ENCODE measurements at places on chromosomes 3 and 15. TPM values are rescaled to one million over a fixed set of nuclear protein-coding genes. Genes with fewer than 3 reads are reported as not detected.
A peak's percentile ranks its signal among the peaks of the same experiment; 100 is the strongest.

GRCh38 chr3:156610154-156610553, 55.2 kb upstream of the SSR3 start:
- DNase-seq, result no peak

DNA sequence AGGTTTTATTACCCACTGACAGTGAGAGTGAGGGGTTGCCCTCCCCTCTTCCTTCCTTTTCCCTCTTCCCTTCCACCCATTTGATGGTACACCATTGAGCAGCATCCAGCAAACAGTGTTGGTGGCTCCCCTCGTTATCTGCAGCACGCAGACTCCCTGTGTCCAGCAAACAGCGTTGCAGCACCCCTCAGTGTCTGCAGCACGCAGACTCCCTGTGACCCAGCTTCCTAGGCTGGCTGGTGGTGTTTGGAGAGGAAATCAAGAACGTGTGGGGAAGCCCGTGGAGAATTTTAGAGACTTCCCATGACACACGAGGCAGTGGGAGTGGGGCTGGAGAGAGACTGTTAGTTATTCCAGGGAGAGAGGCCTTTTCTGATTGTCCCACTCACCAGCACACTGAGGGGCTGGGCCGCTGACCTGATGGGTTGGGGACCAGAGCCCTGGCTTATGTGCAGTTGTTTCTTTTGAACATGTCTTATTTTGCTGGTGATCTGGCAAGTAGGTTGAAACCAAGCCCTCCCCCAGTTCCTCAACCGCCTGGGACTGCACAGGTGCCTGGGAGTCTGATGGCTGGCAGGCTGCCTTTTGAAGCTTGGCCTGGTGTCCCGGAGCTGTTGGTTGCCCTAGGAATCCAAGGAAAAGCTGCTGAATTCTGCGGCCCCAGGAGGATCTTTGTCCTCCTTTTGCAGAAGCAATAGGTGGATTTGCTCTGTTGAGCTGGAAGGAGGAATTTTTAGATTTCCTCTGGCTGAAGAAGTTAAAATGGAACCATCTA, 19.0 kb downstream of the APBA2 start:
- no peak for DNase-seq

GRCh38 chr3:55060896-55061719, 133.2 kb upstream of the LRTM1 start:
- no peak for DNase-seq

DNA sequence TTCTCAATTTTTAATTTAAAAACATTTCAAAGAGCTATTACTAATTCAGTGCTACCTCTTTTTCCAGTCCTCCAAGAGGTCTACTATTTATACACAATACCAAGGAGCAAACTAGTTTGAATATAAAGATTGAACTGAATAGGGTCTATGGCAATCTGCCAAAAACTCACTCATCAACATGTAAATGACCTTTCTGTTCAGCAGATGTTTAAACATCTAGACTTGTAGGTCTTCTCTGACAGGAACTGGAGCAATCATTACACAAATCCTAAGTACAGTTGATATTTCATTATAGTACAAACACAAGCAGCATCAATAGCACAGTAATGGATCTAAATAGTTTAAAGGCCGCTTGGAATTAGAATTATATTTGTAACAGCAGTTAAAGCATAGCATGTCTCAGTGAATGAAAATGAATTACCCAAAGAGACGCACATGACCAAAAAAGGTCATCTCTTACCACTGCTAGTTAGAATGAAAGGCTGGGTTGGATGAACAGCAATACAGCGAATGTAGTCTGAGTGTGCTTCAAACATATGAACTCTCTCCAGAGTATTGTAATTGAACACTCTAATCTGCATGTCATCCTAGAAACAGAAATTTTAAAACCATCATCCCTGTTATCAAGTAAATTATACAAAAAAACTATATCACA, 10.7 kb downstream of the COPB2 start:
- no peak for DNase-seq

GRCh38 chr3:168812234-168812633, 716.5 kb upstream of the GOLIM4 start:
- no peak for DNase-seq

DNA sequence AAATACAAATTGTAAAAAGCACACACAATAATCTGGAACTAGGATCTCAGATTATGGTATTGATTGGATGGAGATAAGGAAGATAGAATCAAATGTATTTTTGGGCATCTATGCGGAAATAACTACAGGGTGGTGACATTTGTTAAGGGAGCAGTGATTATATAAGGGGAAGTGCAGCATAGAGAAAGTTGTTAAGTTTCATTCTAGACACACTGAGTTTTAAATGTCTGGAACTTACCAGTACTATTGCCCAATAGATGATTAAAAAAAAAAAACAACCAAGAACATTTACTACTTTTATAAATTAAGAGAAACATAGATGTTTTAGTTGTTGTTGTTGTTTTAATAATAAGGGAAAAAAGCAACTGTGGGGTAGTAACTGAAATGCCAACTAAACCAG, 32.1 kb upstream of the C3orf38 start:
- DNase-seq, result no peak

DNA sequence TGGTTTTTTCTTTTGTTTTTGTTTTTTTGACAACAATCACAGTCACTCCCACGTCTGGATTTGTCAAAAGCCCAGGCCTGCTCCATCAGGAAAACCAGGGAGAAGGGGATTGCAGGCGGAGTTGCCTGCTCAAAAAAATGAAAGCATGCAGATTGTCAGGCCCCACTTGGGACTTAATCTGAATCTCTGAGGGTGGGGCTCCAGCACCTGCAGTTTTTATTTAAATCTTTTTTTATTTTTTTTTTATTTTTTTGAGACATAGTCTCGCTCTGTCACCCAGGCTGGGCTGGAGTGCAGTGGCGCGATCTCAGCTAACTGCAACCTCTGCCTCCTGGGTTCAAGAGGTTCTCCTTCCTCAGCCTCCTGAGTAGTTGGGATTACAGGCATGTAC, 140.9 kb downstream of the FOXP1 start:
- DNase-seq, result no peak

GRCh38 chr15:79408041-79408440, 24.1 kb upstream of the MINAR1 start:
- DNase-seq, result no peak

DNA sequence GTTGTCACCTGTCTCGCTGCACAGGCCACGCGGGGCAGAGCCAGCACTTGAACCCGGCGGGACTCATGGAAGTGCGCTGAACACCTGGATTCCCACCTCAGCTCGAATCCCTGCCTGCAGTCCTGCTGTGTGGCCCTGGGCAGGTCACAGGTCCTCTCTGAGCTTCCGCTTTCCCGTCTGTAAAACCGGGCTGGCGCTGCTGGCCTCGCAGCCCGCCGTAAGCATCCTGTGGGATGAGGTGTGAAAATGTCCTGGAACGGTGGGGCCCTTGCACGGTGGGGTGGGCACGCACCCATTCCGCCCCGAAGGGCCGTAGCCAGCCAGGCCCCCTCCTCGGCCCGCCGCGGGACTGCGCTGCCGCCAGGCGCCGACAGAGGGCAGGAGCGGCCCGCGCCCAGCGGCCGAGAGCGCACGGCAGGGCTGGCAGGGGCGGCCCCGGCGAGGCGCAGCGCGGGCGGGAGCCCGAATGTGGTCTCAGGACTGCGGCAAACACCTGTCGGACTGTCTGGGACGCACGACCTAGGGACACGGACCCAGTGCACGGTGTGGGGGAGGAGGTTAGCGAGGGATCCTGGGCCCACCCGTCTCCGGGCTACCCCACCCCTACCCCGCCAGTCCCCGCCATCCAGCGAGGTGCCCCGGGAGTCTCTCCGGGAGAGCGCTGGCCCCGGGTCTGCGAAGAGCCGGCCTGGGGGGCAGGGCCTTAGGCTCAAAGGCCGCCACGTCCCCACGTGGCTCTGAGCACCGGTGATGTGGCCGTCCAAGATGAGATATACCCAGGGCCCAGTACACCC, 40.4 kb downstream of the DNAJB8 start:
- DNase-seq, result no peak

- DNase-seq, result no peak
These were observed 284.1 kb downstream of the IL5RA start for GRCh38 chr3:2826036-2826435.

DNA sequence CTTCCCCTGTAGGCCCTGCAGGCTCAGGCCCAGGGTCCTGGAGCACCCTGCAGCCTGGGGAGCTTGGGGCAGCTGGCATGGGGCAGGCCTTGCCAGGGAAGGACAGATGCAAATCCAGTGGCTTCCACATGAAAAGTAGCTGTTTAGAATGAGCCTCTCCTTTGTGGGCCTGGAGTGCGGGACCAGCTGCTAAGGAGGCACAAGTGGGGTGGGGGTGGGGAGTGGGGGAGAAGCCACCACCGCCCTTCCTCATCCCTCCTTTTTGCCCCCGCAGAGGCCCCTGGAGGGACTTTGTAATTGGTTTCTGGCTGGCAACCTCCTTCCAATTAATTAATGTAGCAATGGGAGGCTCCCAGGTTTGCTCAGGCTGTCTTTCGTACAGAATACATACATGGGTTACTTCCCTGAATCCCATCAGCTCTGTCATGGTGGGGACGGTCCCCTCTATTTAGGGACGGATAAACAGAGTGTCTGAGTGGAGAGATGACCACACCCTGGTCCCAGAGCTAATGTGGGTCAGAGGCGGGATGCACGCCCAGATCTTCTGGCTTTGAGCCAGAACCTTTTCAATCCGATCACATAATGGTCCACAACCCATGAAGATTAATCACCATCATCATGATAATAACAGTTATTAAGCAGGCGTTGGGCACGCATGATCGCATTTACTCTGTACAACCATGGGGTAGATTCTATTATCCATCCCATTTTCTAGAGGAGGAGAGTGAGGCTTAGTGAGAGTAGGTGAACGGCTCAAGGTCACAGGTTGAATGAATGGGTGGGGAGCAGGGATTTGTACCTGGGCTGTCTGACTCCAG, 6.2 kb downstream of the CORO2B start:
- DNase-seq, result no peak

GRCh38 chr15:58469432-58470353, 37.9 kb downstream of the LIPC start:
- DNase-seq, result no peak

GRCh38 chr15:56534728-56535127, 69.8 kb upstream of the MNS1 start:
- no peak for DNase-seq

GRCh38 chr3:87503900-87504498, 227.6 kb upstream of the POU1F1 start:
- DNase-seq, result peak; percentile 19

GRCh38 chr3:23829242-23829934, 23.6 kb downstream of the UBE2E1 start:
- no peak for DNase-seq

DNA sequence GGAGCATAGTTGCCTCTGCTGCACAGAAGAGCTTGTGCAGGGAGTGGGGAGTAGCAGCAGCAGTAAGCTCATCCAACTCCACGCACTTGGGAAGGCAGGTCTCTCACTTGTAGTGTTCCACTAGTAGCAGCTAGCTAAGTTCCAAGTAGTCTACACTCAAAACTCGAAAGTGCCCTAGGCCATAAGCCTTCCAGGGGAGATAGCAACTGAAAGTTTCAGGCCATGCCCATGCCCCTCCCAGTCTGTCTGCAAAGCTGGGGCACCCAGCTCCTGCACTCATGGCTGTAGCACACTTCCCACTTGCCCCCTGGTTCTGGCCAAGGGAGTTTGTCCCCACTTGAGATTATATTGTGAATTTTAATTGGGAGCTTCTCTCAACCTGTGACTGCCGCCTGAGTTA, 57.5 kb downstream of the MFSD1 start:
- DNase-seq, result no peak

GRCh38 chr3:20101041-20101440, 60.8 kb downstream of the KAT2B start:
- no peak for DNase-seq

GRCh38 chr15:68668926-68669600, 90.3 kb downstream of the CORO2B start:
- DNase-seq, result no peak

DNA sequence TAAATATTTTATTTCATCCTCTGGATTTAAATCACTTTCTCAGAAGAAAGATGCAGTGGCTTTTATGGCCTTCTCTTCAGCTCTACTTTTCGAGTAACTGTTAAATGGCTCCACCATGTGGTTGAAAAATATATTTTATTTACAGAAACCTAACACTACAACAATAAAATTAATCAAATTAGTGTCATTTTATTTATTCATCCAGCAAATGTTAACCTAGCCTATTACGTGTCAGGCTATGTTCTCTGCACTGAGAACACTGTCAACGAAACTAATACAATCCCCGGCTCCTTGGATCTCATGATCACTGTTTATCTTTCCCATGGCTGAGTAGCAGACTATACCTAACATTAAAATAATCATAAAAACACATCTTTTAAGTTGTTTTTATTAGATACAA, 148.0 kb upstream of the OSTN start:
- DNase-seq, result peak; percentile 19

DNA sequence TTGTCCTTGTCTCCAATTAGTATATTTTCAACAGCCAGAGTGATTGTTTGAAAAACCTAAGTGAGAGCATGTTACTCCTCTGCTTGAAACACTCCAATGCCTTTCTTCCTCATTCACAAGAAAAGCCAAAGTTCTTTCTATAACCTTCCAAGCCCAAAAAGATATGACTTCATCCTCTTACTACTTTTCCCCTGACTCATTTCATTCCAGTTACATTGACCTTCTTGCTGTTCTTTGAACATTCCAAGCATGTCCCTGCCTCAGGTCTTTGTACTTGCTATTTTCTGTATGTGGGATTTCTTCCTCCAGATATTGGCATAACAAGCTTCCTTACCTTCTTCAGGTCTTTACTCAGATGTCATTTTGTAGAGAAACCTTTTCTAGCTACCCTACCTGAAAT, 28.3 kb downstream of the EHHADH start:
- DNase-seq, result no peak

- no peak for DNase-seq
These were observed 30.8 kb downstream of the BOC start for GRCh38 chr3:113242096-113242581.

DNA sequence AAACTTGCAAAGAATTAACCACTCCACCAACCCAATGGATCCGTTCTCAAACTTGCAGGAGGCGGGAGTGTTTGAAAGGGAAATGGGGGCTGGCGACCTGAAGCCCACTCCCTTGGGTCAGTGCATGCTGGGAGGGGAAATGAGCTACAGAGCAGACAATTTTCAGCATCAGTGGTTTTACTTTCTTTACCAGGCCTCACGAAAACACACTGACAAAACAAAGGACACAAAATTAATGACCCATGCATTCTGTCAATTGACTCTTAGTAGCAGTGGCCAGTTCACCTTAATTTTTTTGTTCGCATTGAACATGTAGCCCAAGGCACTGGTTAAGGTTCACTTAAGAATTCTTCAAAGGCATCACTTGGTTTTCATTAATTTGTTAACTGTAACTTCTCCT, 413.5 kb downstream of the MECOM start:
- DNase-seq, result no peak

TTLL13 gene
- 0.57 TPM for polyA plus RNA-seq

WNT7A gene
- 0.14 TPM for polyA plus RNA-seq

RAB11A gene
- polyA plus RNA-seq, result 229 TPM

KLHL40 gene
- polyA plus RNA-seq, result not detected

DPPA4 gene
- 6.4 TPM for polyA plus RNA-seq

FOXB1 gene
- polyA plus RNA-seq, result not detected

CLRN1 gene
- not detected for polyA plus RNA-seq

SLC27A2 gene
- 43.2 TPM for polyA plus RNA-seq

EIF5A2 gene
- polyA plus RNA-seq, result 4.2 TPM

IGSF10 gene
- polyA plus RNA-seq, result 2.3 TPM

ALDH1A3 gene
- polyA plus RNA-seq, result 5.1 TPM

ARHGEF26 gene
- polyA plus RNA-seq, result 13.6 TPM

INSYN1 gene
- polyA plus RNA-seq, result 27.0 TPM
